ENCODE measurements at places on chromosomes 3 and 15.

GRCh38 chr3:64484289-64484992 is 203.4 kb downstream of the ADAMTS9 start:
- peak; percentile 79 for DNase-seq

- no peak for DNase-seq
These were observed 25.4 kb downstream of the HES1 start for GRCh38 chr3:194161131-194162045.

DNA sequence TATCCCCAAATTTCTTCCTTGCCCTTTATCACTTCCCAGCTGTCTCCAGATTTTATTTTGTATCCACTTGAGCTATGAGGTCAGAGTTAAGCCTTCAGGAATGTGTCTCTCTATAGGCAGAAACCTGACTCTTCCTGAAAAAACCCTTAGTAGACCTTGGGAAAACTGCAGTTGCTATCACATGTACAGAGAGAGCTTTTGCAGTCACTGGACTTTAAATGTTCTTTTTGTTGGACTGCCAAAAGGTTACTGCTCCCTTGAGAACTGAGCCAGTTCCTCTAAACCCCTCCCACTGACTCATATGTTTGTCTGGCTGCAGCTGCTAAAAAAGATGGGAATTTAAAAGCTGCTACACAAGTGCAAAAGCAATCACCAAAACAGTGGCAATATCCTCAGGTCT is 169.1 kb upstream of the CCDC54 start:
- DNase-seq: no peak

DNA sequence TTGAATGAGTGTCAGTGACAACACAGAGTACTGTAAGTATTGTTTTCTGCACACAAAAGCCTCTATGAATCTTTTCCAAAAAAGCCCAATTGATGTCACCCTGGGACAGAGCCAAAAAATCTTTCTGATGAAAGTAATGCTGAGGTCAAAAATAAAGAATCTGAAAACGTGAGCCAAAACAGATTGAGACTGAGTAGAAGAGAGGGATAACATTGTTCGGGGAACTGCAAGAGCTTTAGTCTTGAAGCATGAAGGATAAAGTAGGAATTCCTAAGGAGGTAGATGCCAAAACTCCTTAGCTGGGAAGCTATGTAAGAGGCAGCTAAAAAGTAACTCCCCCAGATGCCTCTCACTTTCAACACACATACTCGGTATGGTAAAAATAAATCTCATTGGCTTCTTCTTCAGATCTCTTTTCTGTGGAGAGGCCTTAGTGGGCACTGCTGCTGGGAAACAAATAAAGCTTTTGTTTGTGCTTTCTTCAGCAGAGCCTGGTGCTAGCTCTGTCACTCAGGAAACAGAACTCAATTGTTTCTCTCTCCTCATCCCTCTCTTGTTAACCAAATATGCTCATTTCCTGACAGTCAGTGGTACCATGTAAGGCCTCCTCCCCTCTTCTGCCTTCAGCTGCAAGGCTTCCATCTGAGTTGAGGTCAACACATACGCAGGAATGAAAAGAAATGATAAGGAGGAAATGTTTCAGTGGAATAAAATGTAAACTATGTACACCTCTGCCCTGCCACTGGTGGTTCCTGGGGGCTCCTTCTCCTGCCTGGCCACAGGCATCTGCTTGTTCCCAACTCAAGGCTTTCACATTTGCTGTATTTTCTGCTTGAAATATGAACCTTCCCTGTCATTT is 58.1 kb downstream of the CD200 start:
- DNase-seq: no peak

DNA sequence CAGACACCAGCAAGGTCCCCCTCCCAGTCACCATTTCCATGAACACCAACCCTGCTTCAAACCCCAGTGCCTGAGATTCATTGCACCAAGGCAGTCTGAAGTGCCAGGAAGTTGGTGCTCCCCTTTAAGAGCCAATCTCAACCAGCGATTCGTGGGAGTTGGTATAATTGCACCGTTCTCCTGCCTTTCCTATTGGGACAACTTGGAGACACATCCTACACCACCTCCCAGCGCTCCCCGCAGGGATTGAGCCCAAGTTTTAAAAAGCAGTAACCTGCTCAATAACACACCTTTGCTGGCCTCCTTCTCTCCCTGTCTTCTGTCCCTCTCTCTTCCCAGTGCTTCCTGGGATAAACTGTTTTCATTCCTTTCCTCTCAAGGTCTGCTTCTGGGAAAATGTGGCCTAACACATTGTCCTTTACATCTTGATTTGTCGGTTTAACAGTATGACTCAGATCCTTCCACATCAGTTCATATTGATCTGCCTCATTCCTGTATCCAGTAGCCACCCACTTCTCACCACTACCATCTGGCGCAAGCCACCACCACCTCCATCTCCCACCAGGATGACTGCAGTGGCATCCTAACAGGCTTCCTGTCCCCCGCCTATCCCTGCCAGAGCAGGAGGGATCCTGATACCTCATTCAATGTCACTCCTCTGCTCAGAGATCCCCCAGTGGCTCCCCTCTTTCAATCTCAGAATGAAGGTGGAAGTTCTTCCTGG is 37.8 kb upstream of the HRH1 start:
- no peak for DNase-seq

All from stimulated activated CD4-positive, alpha-beta T cell treated with anti-CD3 and anti-CD28 coated beads, Interleukin-2, amount 100 ng/mL, for 24 hours (primary cell).